Right cardiac atrium (tissue), 5 donors: ENCODE measurements at places on chromosomes 3 and 15. TPM values are rescaled to one million over a fixed set of nuclear protein-coding genes. Genes with fewer than 3 reads are reported as not detected.

HIGD2B gene
- polyA plus RNA-seq, result not detected

IL17RB gene
- polyA plus RNA-seq, result 1.3 TPM

TRAT1 gene
- not detected for polyA plus RNA-seq

GLDN gene
- 2.3 TPM for polyA plus RNA-seq

RNU6-1 gene
- polyA plus RNA-seq, result not detected

NLGN1 gene
- polyA plus RNA-seq, result 0.48 TPM

C3orf49 gene
- not detected for polyA plus RNA-seq

IMPDH2 gene
- 34.7 TPM for polyA plus RNA-seq

STXBP5L gene
- not detected for polyA plus RNA-seq

IL1RAP gene
- 1.6 TPM for polyA plus RNA-seq

REC114 gene
- 2.6 TPM for polyA plus RNA-seq

VIPR1 gene
- polyA plus RNA-seq, result 10.2 TPM

CELSR3 gene
- 0.27 TPM for polyA plus RNA-seq

RTP1 gene
- not detected for polyA plus RNA-seq

SNX1 gene
- 54.1 TPM for polyA plus RNA-seq

INAFM2 gene
- polyA plus RNA-seq, result 47.3 TPM

BFSP2 gene
- polyA plus RNA-seq, result not detected

TSEN2 gene
- polyA plus RNA-seq, result 18.6 TPM

CEMIP gene
- 0.23 TPM for polyA plus RNA-seq

SCN11A gene
- polyA plus RNA-seq, result not detected

MTMR10 gene
- polyA plus RNA-seq, result 12.7 TPM

SNTN gene
- polyA plus RNA-seq, result not detected
